ENCODE measurements at places on chromosomes 1 and 21.
A peak's percentile ranks its signal among the peaks of the same experiment; 100 is the strongest.

GRCh38 chr1:80925130-80925805 lies 875.5 kb upstream of the ADGRL2 start:
- DNase-seq: no peak

GRCh38 chr21:29654855-29655254 lies 284.9 kb downstream of the GRIK1 start:
- DNase-seq: no peak

- no peak for DNase-seq
Measured at GRCh38 chr1:86461482-86461881, 7.2 kb upstream of the CLCA1 start.

DNA sequence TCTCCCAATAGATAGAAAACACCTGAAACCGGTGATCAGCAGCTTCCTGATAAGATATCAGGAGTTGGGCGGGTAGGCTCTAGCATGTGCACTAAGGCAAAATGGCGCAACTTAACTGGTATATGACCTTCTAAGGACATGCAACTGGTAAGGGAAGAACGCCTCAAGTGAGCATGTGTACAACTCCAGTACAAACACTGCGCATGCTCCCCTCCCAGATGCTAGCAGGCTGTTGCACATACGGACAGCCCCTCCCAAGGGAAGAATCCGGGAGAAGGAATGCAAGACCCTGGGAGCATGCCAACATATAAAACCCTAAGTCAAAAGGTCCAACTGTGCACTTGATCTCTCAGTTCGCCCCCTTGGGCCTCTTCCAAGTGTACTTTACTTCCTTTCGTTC lies 110.8 kb downstream of the TSEN15 start:
- no peak for DNase-seq

DNA sequence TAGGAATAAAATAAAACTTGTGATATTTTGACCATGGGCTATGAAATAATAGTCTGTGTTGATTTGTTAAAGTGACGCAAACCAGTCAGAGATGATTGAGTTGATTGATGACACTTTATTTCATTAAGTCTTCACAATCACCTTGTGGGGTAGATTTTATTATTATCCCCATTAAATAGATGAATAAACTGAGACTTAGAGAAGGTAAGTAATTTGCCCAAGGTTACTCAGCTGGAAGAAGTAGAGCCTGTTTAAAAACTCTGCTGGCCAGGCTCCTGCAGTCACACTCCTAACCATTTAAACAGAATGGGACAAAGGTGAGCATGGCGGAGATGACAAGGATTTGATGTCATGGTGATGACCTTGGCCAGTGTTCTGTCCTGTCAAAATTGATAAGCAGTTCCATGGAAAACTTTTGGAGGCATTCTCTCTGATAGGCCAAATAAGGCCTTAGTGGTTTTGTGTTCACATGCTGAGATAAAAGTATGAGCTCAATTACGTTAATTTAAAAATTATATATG lies 22.7 kb upstream of the MCOLN3 start:
- no peak for DNase-seq

- peak; percentile 19 for DNase-seq
Measured at GRCh38 chr1:11280719-11281376, 7.8 kb downstream of the UBIAD1 start.

GRCh38 chr1:159891275-159892157 lies 8.4 kb downstream of the CFAP45 start:
- DNase-seq: peak; percentile 85

GRCh38 chr1:26690576-26691031 lies 5.2 kb upstream of the ARID1A start:
- DNase-seq: no peak

- DNase-seq: no peak
Measured at GRCh38 chr1:226401355-226402303, 6.3 kb downstream of the PARP1 start.

DNA sequence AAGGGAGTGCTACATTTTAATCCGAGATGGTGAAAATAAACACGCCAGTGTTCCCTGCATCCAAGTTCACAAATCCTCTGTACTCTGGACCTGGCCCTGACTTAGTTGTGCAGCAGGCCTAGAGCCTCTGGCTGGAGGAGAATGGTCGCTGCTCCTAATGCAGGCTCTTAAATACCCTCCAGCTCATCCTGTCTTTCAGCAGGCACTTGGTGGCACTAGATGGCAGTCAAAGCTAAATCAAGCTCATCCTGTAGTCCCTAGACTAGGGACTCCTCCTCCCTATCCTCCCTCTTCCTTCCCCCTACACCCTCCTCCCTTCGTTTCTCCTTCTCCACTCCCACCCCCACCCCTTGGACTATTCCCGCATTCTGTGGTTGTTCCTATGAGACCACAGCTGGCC lies 41.6 kb upstream of the MTR start:
- no peak for DNase-seq

GRCh38 chr1:66626261-66626660 lies 92.3 kb downstream of the SGIP1 start:
- no peak for DNase-seq

- no peak for DNase-seq
Measured at GRCh38 chr1:160043543-160043942, 11.8 kb upstream of the PIGM start.

DNA sequence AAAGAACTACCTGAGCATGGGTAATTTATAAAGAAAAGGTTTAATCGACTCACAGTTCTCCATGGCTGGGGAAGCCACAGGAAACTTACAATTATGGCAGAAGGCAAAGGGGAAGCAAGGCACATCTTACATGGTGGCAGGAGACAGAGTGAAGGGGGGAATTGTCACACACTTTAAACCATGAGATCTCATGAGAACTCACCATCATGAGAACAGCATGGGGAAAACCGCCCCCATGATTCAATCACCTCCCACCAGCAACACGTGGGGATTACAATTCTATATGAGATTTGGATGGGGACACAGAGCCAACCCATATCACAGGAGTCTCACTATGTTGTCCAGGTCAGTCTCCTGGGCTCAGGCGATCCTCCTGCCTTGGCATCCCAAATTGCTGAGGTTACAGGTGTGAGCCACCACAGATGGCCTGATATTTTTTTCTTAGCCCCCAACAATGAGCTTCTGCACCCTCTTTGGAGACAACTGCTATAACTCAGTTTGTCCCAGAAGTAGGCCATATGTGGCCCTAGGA lies 22.5 kb upstream of the MORC3 start:
- DNase-seq: no peak

GRCh38 chr1:208910161-208910560 lies 666.0 kb upstream of the PLXNA2 start:
- no peak for DNase-seq

DNA sequence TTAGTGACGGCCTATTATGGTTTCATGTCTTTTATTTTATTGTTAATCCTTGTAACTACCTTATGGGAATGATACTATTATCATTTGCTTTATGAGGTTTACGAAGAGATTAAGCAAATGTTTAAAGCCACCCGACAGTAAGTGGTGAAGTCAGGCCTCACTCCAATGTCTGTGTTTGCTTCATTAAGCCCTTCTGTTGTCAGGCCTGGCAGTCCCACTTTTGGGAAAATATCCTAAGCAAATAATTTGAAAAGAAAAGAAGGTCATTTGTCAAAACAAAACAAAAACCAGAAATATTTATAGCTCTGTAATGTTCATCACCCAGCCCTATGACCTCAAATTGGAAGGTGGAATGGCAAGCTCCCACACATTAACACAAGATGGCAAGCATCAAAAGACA lies 40.7 kb upstream of the USP24 start:
- DNase-seq: no peak

DNA sequence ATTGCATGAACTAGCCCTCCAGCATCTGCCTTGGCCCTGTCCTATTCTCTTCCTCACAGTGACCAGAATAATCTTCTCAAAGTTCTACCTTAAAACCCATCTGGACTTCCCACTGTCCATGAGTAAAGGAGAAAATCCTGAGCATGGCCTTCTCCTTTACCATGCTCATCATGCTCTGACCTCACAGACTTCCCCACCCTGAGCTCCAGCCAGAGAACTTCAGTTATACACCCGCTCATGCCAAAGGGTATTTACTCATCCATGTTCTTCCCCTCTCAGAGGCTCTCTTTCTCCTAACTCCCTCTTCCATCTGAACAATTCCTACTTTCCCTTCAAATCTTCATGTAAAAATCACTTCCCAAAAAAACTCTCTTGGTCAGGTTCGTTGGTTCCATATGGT lies 188.4 kb downstream of the SETD4 start:
- no peak for DNase-seq

DNA sequence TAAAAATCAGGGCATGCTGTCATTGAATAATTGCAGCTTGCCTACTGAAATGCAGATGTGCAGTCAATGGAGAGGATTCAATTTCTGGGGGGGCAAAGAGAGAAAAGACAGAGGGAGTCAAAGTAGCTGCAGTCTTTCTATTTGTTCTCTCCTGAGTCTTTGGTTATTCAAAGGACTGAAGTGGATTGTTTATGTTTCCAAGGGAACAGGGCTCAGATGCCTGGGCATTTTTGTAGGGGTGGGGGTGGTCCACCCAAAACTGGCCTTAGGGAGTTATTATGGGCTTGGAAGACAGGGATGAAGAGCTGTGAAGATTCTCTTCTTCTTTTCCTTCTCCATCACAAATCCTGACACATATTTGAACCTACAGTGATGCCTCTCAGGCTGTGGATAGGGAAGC lies 408.8 kb upstream of the DAB1 start:
- DNase-seq: no peak

All from CD4-positive, alpha-beta T cell treated with Interleukin-15 for 4 hours (primary cell).